ENCODE measurements at places on chromosomes 2 and 18.

GRCh38 chr18:48893061-48893607, 57.6 kb downstream of the SMAD7 start:
- peaks cover 25% of the 10 kb centered on the region for H3K4me1 ChIP-seq
- H3K4me3 ChIP-seq = no peak overlapping the region
- no peaks in the 10 kb centered on the region for H3K27me3 ChIP-seq
- ATAC-seq = no peak

GRCh38 chr2:100207411-100207885, 65.1 kb upstream of the AFF3 start:
- peaks cover 7% of the 10 kb centered on the region for H3K4me1 ChIP-seq
- H3K4me3 ChIP-seq = no peak overlapping the region
- no peaks in the 10 kb centered on the region for H3K36me3 ChIP-seq
- peaks cover 13% of the 10 kb centered on the region for H3K27me3 ChIP-seq

GRCh38 chr2:95323347-95324155, 26.4 kb downstream of the KCNIP3 start:
- H3K36me3 ChIP-seq = no peaks in the 10 kb centered on the region
- no peak for ATAC-seq
- H3K4me1 ChIP-seq = no peaks in the 10 kb centered on the region
- H3K27ac ChIP-seq = no peak overlapping the region
- no peak overlapping the region for H3K4me3 ChIP-seq

GRCh38 chr2:211941216-211941747, 597.3 kb downstream of the ERBB4 start:
- H3K27ac ChIP-seq = no peak overlapping the region
- ATAC-seq = no peak
- H3K36me3 ChIP-seq = no peaks in the 10 kb centered on the region
- no peaks in the 10 kb centered on the region for H3K27me3 ChIP-seq
- no peak overlapping the region for H3K4me3 ChIP-seq

DNA sequence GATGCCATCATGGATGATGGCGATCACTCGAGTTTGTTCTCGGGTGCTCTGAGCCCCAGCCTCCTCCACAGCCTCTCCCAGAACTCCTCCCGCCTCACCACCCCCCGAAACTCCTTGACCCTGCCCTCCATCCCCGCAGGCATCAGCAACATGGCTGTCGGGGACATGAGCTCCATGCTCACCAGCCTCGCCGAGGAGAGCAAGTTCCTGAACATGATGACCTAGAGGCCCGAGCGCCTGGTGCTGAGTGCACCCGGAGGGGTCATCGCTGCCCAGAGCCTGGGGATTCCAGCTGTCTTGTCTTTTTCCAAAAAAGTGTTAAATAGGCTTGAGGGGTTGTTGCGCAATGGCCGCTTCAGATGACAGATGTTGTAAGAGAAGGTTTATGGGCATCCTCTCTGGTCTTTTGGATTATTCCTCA, 254.8 kb downstream of the GLI2 start:
- no peaks in the 10 kb centered on the region for H3K36me3 ChIP-seq
- no peaks in the 10 kb centered on the region for H3K4me1 ChIP-seq
- no peak overlapping the region for H3K4me3 ChIP-seq
- ATAC-seq = no peak

GRCh38 chr2:109268916-109269315, 139.9 kb downstream of the SH3RF3 start:
- no peak overlapping the region for H3K4me3 ChIP-seq
- no peak overlapping the region for H3K27ac ChIP-seq
- ATAC-seq = no peak
- H3K36me3 ChIP-seq = no peaks in the 10 kb centered on the region
- H3K4me1 ChIP-seq = no peaks in the 10 kb centered on the region
